Lung microvascular endothelial cell (primary cell): ENCODE measurements at places on chromosomes 7 and 10. TPM values are rescaled to one million over a fixed set of nuclear protein-coding genes. Genes with fewer than 3 reads are reported as not detected.

ASB10 gene
- total RNA-seq = not detected in 2 replicates

CYP3A7 gene
- total RNA-seq = not detected in 2 replicates

NRCAM gene
- 1.2 and 8.7 TPM in 2 replicates for total RNA-seq

SPDYE2B gene
- not detected in 2 replicates for total RNA-seq

TUBAL3 gene
- under 0.01 TPM in 1 of 2 replicates, not detected in the other for total RNA-seq

FAM185A gene
- total RNA-seq = 4.1 and 5.2 TPM in 2 replicates

WNT8B gene
- total RNA-seq = not detected in 2 replicates

ABCB1 gene
- total RNA-seq = 0.20 and 1.3 TPM in 2 replicates

BCCIP gene
- 22.2 and 31.7 TPM in 2 replicates for total RNA-seq

MEST gene
- 0.40 and 1.1 TPM in 2 replicates for total RNA-seq

ZFAND2A gene
- 6.5 and 14.1 TPM in 2 replicates for total RNA-seq

RAPGEF5 gene
- total RNA-seq = 110 and 140 TPM in 2 replicates

AKR1C4 gene
- not detected in 2 replicates for total RNA-seq

CALHM1 gene
- not detected in 2 replicates for total RNA-seq

MEOX2 gene
- total RNA-seq = 0.22 and 0.40 TPM in 2 replicates

GIMAP5 gene
- 187 and 435 TPM in 2 replicates for total RNA-seq

C7orf57 gene
- not detected in 2 replicates for total RNA-seq

COL13A1 gene
- total RNA-seq = 1.2 and 7.4 TPM in 2 replicates

TYSND1 gene
- 3.5 and 4.8 TPM in 2 replicates for total RNA-seq

ZNF488 gene
- under 0.01 TPM in 2 replicates for total RNA-seq

ENO4 gene
- total RNA-seq = not detected in 2 replicates

HOXA10 gene
- total RNA-seq = under 0.01 and 2.0 TPM in 2 replicates

OTUD1 gene
- 5.2 and 12.5 TPM in 2 replicates for total RNA-seq

DDC gene
- not detected in 2 replicates for total RNA-seq

LIPK gene
- total RNA-seq = not detected in 2 replicates

GPRIN2 gene
- total RNA-seq = not detected in 2 replicates

NPC1L1 gene
- not detected in 2 replicates for total RNA-seq

CTAGE4 gene
- total RNA-seq = not detected in 2 replicates

GHRHR gene
- total RNA-seq = not detected in 2 replicates

POMZP3 gene
- 1.7 and 3.8 TPM in 2 replicates for total RNA-seq

VAX1 gene
- total RNA-seq = not detected in 2 replicates

MARCHF5 gene
- 19.4 and 21.6 TPM in 2 replicates for total RNA-seq

CLEC5A gene
- total RNA-seq = not detected in 2 replicates

ARHGEF5 gene
- 0.20 and 0.22 TPM in 2 replicates for total RNA-seq

HOXA6 gene
- 2.0 and 2.4 TPM in 2 replicates for total RNA-seq

GPR26 gene
- not detected in 2 replicates for total RNA-seq
